ENCODE measurements at places on chromosomes 4 and X. TPM values are rescaled to one million over a fixed set of nuclear protein-coding genes. Genes with fewer than 3 reads are reported as not detected.
A peak's percentile ranks its signal among the peaks of the same experiment; 100 is the strongest.

- DNase-seq: peak; percentile 0
These were observed 235.9 kb downstream of the RPA4 start for GRCh38 chrX:97119474-97120109.

The CENPC gene
- total RNA-seq: 56.9 TPM

The FAM53A gene
- 1.1 TPM for total RNA-seq

- DNase-seq: no peak
These were observed 3.6 kb upstream of the SLAIN2 start for GRCh38 chr4:48337731-48338130.

The PTPN13 gene
- total RNA-seq: not detected

The ENAM gene
- not detected for total RNA-seq

DNA sequence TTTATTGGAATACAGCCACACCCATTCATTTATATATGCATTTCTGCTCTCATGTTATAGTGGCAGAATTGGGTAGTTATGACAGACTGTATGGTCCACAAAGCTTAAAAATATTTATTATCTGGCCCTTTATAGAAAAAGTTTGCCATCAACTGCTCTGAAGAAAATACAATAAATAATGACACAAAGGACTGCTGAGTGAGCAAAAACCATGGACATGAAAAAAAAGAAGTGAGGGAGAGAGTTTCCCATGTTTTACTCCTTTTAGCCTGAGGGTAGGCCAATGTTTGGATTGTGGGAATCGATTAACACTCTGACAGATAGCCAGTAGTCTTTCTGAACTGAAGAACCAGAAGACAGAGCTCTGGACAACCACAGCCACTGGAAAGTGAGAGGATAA is 149.2 kb downstream of the CHRDL1 start:
- DNase-seq: no peak

DNA sequence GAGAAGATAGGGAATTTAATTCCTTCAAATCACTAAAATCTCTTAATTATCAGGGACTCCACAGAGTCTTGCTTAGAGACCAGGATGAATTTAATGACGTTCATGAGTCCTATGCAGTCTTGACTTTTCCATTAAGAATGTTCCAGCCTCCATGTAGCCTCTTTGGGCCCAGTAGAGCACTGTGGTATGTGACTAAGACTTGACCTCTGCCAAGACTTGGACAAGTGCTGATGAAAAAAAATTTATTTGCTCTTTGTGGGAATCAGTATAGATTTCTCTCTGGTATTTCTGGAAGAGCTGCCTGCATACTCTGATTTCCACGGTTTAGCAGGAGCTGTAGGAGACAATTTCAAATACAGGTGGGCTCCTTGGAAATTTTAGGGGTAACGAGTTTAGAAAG is 40.6 kb downstream of the CHRDL1 start:
- DNase-seq: no peak

GRCh38 chrX:134512566-134512965 is 52.6 kb downstream of the HPRT1 start:
- no peak for DNase-seq

GRCh38 chrX:107677501-107677901 is 49.2 kb downstream of the PRPS1 start:
- DNase-seq: no peak

Measured in naive thymus-derived CD8-positive, alpha-beta T cell (primary cell).